ENCODE measurements at places on chromosomes 4 and X.

- DNase-seq = peak; percentile 73
Observed at GRCh38 chr4:1246901-1247863, 1.7 kb downstream of the CTBP1 start.

- no peak for DNase-seq
Observed at GRCh38 chr4:98611677-98612317, 46.6 kb downstream of the TSPAN5 start.

- no peak for DNase-seq
Observed at GRCh38 chr4:99362768-99363167, 10.2 kb upstream of the ADH1C start.

GRCh38 chr4:10590896-10591295, 93.7 kb downstream of the CLNK start:
- no peak for DNase-seq

DNA sequence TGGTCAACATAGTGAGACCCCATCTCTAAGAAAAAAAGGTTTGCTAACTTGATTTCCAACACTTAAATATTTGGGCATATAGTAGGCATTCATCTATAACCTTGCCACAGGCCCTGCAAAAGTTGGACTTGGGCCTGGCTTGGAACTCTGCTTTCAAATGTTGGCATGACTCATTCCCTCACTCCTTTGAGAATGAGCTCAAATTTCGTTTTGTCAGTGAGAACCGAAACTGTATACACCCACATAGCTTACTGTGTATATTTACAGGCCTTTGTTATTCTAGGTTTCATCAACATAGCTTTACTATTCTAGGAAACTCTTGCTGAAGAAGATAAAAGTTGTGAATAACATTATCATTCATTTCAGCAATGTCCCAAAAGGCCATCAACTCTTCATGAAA, 88.7 kb upstream of the ELOVL6 start:
- DNase-seq = peak; percentile 71

GRCh38 chr4:33696586-33696985, 2547.7 kb downstream of the ARAP2 start:
- no peak for DNase-seq

DNA sequence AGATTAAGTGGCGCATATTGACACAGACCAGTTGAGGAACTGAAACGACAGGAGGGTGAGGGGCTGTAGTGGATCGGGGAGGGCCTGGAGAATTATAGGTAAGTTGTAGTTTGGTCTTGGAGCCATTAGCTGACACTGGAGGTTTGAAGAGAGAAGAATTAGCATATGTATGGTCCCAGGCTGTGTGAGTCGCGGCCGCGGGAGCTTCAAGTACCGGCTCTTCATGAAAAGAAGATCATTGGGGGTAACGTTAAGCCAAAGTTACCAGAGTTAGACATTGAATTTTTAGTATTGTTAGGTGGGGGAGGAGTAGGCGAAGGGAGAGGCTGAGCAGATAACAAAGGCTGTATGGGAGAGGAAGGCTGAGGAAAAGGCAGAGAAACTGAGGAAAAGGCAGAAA, 56.5 kb downstream of the ZNF674 start:
- no peak for DNase-seq

DNA sequence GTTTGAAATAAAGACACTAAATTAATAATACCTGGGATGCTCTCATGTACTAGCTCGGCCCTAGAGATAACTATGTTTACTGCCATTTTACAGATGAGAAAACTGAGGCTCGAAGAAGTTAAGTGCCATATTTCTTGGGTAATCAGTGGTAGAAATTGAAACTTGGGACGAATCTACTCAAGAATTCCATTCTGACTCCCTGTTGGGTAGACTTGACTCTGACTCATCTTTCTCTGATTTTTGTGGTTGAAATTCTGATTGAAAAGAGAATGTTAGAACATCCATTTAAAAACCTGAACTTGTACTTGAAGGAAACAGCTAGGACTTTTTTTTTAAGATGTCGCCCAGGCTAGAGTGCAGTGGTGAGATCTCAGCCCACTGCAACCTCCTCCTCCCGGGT, 50.1 kb upstream of the NSUN7 start:
- no peak for DNase-seq

DNA sequence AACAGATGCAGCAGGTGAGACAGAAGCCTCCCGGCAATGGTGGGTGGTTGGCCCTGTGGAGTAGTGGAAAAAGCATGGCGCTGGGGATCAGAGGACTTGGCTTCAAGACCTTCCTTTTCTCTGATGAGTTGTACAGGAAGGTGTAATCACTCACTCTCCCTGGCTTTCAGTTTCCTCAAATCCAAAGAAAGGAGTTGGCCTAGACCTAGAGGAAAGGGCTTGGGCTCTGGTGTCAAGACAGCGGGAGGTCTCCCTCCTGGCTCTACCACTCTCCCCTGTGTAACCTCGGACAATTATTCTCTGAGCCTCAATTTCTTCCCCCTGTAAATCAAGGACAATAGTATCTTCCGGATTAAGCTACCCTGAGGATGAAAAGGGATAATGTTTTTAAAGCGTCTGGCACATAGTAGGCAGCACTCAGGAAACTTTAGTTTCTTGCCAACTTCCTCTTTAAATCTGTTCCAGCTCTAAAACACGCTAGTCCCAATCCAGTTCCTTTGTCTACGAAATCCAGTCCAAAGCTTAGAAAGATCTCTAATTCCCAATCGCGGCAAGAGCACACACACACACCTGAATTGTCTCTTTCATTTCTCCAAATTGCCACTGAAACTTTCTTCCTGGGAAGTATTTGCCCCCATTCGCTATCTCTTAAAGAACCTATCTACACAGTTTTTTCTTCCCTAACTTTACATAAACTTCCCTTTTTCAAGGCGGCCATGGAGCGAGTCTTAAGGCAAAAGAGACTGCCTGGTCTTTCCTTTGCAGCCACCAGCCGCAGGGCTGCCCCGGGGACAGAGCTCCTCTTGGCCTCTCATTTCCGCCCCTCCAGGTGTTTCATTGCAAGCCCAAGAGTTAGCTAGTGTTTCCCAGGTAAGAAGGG, 29.9 kb upstream of the GPC4 start:
- DNase-seq = no peak

DNA sequence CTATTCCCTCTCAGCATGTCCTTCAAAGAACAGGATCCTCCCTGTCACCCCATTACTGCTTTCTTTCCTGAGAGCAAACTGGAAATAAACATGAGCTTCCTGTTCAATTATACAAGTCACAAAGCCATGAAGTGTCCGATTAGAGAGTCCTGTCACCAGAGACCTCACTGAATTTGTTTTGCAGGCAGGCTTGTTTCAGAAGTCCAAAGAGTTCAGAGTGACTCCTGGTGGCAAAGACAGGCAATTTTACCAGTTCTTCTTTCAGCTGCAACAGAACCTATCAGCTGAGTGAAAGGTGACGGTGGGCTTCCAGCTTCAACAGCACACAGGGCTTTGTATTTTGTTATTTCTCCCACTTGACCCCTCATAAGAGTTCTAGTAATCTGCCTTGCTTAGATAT, 6.4 kb downstream of the ELK1 start:
- DNase-seq = no peak

DNA sequence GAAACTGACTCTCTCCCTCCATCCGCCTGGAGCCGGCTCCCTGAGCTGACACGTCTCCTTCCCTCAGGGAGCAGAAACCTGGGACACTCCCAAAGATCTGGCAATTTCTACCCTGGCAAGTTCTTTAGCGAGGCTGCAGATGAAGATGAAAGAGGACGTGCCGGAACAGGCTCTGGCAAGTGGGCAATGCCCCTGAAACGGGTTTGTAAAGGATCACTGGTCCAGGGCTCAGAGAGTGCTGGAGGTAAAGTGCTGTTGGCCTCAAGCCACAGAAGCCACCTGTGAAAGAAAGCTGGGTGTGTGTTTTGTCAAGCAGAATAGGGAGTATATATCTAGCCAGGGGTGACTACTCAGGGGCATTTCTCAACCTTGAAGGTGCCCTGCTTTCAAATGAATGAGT, 131.4 kb upstream of the ATP6AP2 start:
- no peak for DNase-seq

DNA sequence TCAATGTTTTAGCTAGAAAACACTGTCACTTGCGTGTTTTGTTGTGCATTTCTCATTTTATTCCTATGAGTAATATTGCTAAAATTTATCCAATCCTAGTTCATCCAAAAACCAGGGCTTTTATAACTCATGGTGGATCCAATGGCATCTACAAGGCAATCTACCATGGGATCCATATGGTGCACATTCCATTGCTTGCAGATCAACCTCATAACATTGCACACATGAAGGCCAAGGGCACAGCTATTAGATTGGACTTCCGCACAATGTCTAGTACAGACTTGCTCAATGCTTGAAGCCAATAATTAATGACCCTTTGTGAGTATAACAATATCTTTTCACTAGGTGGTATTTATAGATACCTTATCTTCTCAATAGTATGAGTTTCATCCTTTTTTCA, 57.2 kb upstream of the UGT2B7 start:
- DNase-seq = no peak

- peak; percentile 82 for DNase-seq
Observed at GRCh38 chr4:121255986-121256750, 92.0 kb upstream of the TNIP3 start.

- DNase-seq = peak; percentile 88
Observed at GRCh38 chr4:80138551-80139538, 58.5 kb upstream of the PRDM8 start.

DNA sequence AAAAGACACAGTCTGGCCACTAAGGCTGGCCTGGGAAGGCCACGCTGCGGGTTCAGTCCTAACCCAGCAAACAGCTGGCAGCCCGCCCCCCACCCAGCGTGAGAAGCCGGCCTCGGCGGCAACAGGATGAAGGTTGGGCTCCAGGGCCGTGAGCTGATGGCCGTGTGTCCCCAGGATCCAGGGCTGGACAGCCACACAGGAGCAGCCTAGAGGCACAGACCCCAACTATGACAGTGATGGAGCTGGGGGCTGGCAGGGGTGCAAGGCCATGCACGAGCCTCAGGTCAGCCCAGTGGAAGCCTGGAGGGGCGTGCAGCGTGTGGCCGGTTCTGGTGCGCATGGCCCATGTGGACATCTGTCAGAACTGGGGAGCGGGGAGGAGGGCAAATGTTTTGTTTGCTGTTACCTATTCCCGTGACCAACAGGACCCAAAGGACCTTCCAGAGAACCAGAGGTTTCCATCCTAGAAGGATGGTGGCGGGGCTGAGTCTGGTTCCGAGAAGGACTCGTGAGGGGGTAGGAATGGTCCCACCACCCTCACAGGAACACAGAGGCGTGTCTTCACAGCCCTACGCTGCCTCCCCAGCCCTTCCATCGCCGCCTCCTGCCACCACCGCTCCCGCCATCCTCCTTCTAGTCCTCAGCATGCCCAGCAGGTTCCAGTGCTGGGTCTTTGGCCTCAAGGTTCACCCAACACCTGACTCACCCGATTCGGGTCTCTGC, 46.5 kb downstream of the ZFYVE28 start:
- no peak for DNase-seq

GRCh38 chr4:57426779-57427395, 316.7 kb upstream of the IGFBP7 start:
- peak; percentile 78 for DNase-seq

- no peak for DNase-seq
Observed at GRCh38 chr4:33493231-33493630, 2751.1 kb downstream of the ARAP2 start.

DNA sequence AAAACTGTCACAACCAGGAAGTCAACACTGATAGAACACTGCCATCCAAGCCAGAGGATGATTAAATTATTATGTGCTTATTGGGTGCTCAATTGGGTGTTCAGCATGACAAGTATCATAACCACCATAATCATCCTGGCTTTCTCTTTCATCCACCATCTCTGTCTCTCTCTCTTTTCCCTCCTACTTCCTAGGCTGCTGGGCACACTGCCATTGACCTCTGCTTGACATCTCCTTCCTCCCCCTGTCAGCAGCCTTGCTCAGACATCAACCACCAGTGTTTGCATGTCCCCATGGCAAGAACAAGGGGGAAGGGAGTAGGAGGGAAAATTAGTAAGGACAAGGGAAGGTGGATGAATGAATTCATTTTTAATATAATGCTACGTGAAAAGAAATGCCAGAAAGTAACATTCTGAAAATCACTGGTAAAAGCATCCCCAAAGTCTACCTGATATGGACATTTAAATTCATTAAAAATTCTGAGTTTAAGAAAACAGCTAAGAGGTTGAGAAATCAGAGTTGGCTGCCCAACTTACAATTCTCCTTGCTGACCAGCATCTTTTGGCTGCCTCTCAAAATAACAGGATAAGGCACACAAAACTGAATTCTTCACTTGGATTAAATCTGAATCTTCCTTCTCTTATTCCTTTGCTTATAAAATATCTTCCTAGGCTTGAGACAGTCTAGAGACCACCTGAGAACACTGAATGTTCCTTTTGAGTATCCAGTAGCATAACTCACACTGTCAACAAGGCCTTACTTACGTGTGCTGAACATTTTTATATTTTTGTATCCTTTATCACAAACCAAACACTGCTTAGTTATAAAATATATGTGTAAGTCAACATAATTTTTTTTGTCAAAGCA, 48.5 kb downstream of the SNCA start:
- no peak for DNase-seq

DNA sequence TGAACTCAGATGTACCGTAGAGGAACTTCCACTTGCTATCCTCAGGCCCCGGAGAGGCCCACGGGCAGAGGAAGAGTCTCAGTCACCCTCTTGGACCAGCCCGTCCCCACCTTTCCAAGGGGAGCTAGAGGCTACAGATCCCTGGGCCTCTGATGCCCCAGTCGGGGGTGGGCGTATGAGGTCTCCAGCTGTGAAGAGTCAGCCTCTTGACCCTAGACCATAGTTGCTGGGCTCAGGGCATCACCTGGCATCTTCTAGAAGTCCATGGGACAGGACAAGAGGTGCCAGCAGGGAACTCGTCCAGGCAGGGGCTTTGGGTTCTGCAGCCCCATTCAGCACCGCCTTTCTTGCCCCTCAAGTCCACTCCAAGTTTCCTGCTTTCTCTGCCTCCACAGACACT, 11.6 kb downstream of the SASH3 start:
- no peak for DNase-seq

GRCh38 chr4:142331646-142332045, 514.5 kb downstream of the INPP4B start:
- no peak for DNase-seq

DNA sequence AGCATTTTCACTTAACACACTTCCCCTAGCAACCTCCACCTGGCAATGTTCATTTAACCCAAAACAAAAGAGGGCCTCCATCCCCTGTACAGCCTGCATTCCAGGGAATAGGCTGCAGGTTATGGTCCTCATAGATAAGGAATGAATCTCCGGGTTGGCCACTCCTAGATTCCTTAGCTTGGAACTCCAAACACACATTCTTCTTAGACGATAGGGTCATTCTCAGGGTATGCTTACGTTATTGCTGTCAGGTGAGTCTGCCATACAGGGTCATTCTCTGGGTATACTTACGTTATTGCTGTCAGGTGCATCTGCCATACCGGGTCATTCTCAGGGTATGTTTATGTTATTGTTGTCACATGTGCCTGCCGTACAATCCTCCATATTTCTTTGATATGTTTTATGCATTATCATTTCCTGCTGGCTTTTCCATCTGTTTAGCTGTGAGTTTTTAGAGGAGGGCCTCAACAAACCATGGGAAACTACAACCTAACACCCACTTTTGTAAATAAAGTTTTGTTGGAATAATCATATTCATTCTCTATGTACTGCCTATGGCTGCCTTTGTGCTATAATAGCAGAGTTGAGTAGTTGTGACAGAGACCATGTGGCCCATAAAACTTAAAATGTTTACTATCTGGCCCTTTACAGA, 8.2 kb upstream of the AFF1 start:
- DNase-seq = no peak

GRCh38 chr4:152197211-152197610, 338.7 kb downstream of the FBXW7 start:
- no peak for DNase-seq

GRCh38 chr4:77438549-77438948, 167.1 kb upstream of the CXCL13 start:
- DNase-seq = no peak

GRCh38 chr4:141448490-141448889, 187.9 kb upstream of the IL15 start:
- DNase-seq = no peak
